Stimulated activated CD8-positive, alpha-beta memory T cell treated with anti-CD3 and anti-CD28 coated beads, Interleukin-12 subunit alpha, Interleukin-12 subunit beta, amount 100 ng/mL, for 4 hours (primary cell): ENCODE measurements at places on chromosomes 2 and 18.

GRCh38 chr2:196275646-196276352, 104.4 kb upstream of the STK17B start:
- no peak for DNase-seq

GRCh38 chr2:16277117-16277516, 336.8 kb downstream of the MYCN start:
- DNase-seq: no peak

- no peak for DNase-seq
Measured at GRCh38 chr18:55119016-55119415, 159.8 kb upstream of the CCDC68 start.

DNA sequence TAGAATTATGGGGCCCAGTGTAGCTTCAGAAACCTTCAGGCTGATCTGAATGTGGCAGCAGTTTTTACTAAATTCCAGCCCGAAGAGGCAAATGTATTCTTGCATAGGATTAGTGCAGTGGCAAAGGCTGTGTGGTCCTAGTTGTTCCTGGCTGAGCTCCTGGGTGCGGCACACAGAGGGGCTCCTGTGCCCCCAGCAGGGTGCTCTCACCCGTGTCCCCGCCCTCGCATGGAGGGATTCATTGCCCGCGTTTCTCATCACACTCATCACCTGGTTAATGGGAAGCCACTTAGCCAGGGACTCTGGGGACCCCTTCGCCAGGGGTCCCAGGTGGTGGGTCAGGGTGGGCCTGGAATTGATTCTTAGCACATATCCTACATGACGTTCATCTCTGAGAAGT, 3.9 kb downstream of the KCNG2 start:
- no peak for DNase-seq

DNA sequence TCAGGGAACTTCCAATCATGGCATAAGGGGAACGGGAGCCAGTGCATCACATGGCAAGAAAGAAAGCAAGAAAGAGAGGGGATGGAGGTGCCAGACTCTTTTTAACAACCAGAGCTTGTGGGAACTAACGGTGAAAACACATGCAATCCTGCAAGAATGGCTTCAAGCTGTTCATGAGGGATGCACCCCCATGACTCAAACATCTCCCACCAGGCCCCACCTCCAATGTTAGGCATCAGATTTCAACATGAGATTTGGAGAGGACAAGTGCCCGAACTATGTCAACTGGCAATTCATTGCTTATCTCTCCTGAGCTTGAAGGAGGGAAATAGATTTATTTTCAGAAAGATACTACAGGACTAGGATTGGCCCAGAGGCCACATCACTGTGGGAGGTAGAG, 270.0 kb downstream of the SLC4A3 start:
- no peak for DNase-seq

GRCh38 chr2:26300234-26300925, 45.6 kb upstream of the SELENOI start:
- no peak for DNase-seq

- no peak for DNase-seq
Measured at GRCh38 chr2:237306083-237306786, 107.7 kb downstream of the COL6A3 start.

- DNase-seq: no peak
Measured at GRCh38 chr2:203590496-203590895, 55.4 kb upstream of the RAPH1 start.

DNA sequence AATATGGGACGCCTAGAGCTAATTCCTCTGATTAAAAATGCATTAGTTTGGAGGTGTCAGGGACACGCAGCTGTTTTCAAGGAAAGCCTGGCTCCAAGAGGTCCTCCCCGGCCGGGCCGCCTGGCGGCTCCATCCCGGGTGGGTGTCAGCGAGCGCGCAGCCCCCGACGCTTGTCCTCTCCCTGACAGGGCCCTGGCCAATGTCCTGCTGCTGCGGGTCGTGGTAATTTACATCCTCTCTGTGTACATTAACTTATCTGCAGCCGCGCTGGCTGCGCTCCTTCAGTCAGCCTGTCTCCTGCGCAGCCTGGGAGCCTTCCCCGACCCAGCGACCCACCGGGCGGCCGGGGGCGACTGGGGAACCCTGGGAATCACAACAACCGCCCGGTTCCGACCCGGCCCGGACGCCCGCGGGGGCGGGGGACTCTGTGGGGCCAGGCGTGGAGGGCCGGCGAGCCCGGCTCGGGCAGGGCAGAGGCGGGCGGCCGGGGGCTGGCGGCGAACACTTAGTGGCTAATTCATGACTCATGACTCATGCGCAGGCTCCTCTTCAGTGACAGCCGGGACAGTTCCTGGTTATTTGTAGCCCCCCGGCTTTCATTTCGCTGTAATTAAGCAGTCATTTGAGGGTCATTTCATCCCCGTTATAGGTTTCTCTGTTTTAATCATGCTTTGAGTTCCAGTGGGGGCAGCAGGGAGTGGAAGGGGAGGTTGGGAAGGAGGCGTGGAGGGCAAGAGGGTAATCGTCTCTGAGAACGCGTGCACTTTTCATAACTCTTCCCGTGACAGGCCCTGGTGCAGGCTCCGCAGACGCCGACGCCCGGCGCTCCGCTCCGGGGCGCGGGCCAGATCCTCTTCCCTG, 141.9 kb upstream of the CTAGE1 start:
- peak; percentile 3 for DNase-seq

DNA sequence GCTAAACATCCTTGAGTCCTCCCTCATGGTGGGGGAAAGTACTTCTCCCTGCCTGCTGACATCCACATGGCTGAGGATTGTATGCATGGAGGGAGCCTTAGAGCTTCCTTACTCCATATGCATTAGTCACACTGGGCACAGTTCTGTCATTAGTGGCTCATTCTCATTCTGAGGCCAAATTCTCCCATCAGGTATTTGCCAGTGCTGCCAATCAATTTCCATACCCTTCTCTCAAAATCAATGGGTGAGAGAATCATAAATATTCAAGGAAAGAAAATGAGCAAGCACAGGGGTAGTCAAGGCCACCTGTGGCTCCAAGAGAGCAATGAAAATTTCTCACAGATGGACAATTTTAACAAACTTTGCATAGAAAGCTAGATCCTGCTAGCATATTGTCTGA, 422.6 kb upstream of the SETBP1 start:
- DNase-seq: no peak

GRCh38 chr2:53484531-53484930, 283.1 kb upstream of the CHAC2 start:
- no peak for DNase-seq
